ENCODE measurements at places on chromosomes 6 and 20. TPM values are rescaled to one million over a fixed set of nuclear protein-coding genes. Genes with fewer than 3 reads are reported as not detected.

Gene BNIP5
- total RNA-seq, result not detected

Gene SNAP91
- total RNA-seq, result 0.32 TPM

Gene ZKSCAN3
- 1.7 TPM for total RNA-seq

Gene ETV7
- 0.13 TPM for total RNA-seq

Gene IMPG1
- not detected for total RNA-seq
